Caki2 (cell line): ENCODE measurements at places on chromosomes 5 and 9. TPM values are rescaled to one million over a fixed set of nuclear protein-coding genes. Genes with fewer than 3 reads are reported as not detected.

Gene PLPP7
- 1.7 TPM in 1 of 2 replicates, not detected in the other for total RNA-seq

- no peak for DNase-seq
Observed at GRCh38 chr5:163682234-163682633, 176.8 kb downstream of the MAT2B start.

- no peak for DNase-seq
Observed at GRCh38 chr5:56729488-56729887, 85.9 kb upstream of the MAP3K1 start.

GRCh38 chr5:132260714-132261551, 3.4 kb downstream of the PDLIM4 start:
- DNase-seq: peak; percentile 40

DNA sequence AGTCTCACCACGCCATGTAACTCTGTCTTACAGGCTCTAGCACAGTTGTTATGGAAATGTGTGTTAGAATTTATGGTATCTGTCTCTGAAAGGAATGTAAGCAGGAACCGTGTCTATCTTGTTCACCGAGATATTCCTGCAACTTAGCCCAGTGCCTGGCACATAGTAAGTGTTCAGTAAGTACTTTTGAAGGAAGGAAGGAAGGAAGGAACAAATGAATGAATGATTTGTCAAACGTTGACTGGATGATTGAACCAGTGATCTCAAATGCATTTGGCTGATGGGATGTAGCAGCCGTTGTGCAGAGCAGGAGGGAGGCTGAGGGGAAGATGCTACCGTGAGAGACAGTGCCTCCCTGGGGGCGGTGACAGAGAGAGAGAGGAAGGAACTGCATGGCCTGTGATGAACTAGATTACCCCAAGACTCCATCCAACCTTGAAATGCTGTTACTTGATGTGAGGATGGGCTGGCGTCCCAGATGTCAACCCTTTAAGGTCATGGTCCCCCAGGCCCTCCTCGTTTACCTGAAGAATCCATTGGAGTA, 47.5 kb upstream of the PPARGC1B start:
- no peak for DNase-seq

Gene DRD1
- not detected in 2 replicates for total RNA-seq

DNA sequence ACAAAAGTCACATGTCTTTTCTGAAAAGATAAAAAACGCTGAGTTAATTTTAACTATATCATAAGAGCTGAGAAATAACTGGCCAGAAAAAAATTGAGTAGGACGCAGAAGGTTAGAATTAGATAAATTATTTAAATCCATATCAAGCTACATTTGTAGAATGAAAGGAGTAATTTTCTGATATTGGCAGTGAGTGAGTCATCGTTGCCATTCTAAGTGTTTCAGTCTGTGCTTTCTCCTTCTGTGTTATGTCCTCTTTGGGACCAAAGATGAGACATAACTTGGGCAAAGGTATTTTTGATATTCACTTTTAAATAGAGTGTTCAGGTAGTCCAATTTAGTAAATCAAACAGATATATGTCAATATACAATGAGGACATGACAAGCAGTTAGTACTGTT, 34.4 kb upstream of the KCNN2 start:
- DNase-seq: no peak

Gene IL3
- total RNA-seq: not detected in 2 replicates

DNA sequence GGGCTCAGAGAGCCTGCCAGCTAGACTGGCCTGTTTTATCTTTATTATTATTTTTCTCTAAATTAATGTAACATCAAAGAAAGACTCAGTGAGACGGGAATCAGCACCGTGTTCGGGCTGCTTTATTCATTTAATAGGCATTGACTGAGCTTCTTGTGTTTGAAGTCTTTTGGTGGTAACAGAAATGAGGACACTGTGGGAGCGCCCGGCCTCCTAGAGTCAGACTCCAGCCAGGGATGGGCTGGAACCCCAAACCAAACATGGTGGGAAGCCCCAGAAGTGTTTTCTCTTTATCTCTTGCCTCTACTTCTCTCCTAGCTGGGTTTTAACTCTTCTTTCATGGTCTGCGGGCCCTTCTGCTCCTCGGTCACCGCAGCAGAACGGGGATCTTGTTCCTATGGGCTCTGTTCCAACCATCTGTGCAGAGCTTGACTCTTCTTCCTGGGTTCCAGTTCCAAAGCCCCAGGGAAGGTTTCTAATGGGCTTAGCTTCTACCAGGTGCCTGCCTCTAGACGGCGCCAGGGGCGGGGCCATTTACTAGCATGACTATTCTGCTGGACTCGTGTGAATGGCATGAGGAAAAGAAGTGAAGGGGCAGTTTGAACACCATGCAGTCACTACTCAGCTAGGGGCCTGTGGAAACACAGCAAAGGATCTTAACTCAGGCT, 123.8 kb downstream of the FGF18 start:
- peak; percentile 10 for DNase-seq

DNA sequence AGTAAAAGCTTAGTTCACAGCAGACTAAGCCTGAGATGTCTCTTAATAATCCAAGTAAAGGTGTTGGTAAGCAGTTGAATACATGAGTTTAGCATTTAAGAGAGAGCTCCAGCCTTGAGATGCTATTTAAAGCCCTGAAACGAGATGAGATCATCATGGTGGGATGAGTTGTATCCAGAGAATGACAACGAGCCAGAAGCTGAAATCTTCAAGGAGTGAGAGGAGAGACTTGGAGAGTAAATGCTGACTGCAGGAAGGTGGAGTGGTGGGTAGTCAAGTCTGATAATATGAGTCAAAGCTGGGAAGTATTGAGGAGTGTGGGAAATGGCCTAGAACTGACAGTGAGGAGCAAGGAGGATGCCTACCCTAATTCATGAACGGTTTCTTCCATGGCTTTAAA, 53.7 kb downstream of the PLAC8L1 start:
- DNase-seq: no peak

DNA sequence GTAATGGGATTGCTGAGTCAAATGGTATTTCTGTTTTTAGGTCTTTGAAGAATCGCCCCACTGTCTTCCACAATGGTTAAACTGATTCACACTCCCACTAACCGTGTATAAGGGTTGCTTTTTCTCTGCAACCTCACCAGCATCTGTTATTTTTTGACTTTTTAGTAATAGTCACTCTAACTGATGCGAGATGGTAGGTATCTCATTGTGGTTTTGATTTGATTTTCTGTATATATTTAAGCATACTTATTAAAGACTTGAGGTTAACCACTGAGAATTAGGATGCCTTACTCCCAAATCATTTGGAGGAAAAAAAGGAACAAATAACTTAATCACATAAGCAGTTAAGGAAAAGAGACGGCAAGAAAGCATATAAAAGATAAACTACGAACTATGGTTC, 181.6 kb upstream of the FST start:
- DNase-seq: no peak

GRCh38 chr9:6410633-6411032, 2.4 kb upstream of the UHRF2 start:
- DNase-seq: no peak

DNA sequence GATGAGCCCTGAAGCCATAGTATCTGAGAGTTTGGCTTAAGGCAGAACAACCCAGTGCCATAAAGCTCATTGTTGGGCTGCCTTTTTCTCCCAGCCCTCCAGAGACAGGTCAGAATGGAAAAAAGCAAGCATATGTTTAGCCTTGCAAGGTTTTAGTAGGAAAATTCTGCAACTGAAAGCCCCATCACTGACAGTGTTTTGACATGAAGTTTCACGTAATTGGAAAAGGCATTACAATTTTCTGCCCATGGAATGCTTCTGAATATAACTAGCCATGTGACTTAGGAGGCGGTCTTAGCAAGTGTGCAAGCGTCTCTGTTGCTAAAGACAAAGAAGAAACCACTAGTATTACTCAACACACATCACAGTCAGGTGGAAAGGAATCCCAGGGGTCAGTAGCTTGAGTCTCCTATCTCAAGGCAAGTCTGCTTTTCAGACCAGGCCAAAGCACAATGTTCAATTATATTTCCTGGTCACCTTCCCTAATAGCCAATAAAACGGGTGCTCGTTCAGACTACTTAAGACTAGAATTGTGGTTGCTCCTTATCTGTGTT, 117.6 kb downstream of the CARTPT start:
- DNase-seq: no peak
